ENCODE measurements at places on chromosomes 16 and 17.

GRCh38 chr17:38341035-38341721 lies 2.6 kb downstream of the GPR179 start:
- DNase-seq = peak; percentile 77

DNA sequence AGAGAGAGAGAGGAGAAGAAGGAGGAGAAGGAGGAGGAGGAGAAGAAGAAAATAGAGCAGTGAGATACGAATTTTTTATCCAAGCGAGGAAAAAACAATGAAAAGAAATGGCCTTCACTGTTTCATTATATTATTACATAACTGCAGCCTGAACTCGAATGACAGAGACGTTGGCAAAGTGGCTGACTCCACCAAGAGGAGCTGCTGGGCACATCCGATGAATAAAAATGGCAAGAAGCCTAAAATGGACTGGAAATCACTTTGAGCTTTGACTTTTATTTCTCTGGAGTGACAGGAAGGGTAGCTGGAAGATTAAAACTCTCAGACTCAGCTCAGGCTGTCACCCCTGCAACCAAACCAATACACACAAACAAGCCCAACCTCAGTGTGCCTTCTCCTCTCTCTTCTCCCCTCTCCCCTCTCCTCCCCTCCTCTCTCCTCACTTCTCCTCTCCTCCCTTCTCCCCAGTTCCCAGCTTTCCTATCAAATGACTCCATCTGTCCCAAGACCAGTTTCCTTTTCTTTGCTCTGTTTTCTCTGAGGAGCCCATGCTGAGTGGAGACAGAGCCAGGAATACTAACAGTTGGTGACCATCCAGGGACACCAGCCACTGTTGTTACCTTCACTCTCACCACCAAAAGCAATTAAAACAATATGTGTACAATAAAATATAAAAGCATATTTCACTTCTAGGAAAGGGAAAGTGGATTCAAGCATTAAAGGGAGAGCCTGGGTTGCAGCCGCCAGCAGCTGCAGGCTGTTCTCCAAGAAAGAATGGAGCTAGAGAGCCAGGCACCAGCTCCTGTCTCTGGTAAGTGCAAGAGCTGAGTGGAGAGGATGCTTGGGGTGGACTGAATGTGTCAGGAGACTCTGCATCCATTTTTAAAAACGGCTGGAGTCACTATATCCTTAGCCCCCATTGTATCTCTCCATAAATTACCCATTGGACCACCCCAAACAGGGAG lies 51.2 kb downstream of the SOX9 start:
- no peak for DNase-seq

DNA sequence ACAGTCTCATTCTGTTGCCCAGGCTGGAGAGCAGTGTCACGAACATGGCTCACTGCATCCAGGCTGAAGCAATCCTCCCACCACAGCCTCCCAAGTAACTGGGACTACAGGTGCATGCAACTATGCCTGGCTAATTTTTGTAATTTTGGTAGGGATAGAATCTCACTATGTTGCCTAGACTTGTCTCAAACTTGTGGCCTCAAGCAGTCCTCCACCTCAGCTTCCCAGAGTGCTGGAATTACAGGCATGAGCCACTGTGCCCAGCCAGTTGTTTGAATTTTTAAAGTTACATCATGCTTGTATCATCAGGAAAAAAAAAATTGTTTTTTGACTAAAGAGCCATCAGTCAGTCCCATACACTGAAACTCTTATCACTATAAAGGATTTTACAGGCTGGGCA lies 17.1 kb upstream of the VPS4A start:
- no peak for DNase-seq

GRCh38 chr17:4950746-4951204 lies at the start of gene ENO3:
Gene ENO3 (plus strand): TSS chr17:4951119. CDS start chr17:4951830, 711 bp downstream.
- DNase-seq = no peak

- no peak for DNase-seq
Observed at GRCh38 chr17:32335046-32335445, 6.9 kb downstream of the C17orf75 start.

DNA sequence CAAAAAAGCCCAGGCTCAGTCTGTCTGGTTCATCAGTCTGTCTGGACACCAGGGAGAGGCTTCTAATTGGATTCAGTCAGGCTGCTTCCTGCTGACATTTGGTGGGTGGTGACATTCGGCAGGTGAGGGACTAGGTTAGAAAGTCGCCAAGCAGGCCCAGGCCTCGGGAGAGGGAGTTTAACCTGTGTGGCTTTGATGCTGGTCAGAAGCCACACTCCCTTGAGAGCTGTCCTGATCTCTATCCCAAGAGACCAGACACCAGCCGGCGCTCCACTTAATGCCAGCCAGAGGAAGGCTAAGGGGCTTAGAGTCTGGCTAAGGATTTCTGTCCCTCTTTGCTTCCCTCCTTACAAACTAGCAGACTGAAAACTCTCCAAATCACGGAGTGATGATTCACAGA lies 135.0 kb downstream of the GSG1L start:
- DNase-seq = no peak

GRCh38 chr17:74864866-74865395 lies 5.2 kb upstream of the GRIN2C start:
- peak; percentile 30 for DNase-seq

DNA sequence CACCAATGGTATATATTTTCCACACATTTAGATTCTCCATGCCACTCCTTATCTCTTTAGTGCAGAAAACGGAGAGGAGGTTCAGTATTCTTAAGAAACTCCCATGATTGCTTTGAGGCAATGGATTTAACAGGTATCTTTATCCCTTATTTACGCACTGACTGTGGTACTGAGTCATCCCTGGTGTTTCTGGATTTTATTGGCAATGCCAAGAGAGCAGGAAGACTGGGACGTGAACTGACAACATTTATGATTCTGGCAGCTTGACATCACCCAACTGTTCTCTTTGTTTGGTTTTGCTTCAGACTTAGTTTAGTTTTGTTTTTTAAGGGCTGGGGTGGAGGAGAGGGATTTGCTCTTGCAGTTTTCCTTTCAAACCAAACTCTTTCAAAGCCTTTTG lies 131.4 kb downstream of the WWOX start:
- no peak for DNase-seq

GRCh38 chr17:78805301-78805700 lies 23.2 kb upstream of the CYTH1 start:
- no peak for DNase-seq

GRCh38 chr17:40191237-40192208 lies 14.3 kb downstream of the RAPGEFL1 start:
- DNase-seq = peak; percentile 74

GRCh38 chr16:86834451-86835035 lies 256.2 kb downstream of the FOXL1 start:
- DNase-seq = no peak

DNA sequence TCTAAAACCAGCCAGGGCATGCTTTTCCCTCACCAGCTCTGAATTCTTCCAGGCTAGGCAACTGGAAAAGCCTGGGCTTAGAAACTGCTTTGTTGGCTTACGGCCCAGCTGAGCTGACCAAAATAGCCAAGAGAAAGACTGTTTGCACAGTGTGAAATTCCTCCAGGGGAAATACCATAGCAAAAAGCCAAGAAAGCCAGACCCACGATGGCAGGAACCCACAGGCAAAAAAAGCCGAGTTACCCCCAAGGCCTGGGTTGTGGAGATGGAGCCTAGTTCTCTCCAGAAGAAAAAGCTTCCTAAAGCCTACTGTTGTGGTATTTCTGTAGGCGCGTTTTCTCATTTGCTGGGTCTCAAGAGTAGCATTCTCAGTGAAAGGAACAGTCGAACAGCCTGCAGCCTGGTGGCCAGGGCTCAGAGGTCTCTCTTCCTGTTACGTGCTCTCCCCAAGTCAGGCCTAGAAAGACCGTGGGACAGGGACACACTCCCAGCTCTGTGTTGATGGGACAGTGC lies 9.2 kb downstream of the SP2 start:
- no peak for DNase-seq

DNA sequence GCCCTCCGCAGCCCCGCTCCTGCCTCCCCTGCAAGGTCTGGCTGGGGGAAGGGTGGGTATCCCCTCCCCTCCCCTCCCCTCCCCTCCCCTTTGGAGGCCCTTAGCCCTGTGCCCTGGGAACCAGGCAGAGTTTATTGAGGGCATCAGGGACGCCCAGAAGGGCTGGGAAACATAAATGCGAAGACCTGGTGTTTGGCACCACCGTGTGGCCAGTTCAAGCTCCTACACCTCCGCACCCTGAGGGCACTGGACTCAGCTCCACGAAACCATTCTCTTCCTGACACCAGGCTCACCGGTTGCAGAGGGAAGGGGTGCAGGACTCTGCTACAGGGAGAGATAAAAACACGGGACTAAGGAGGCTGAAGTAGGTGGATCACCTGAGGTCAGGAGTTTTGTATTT lies 1.0 kb upstream of the AIPL1 start:
- DNase-seq = peak; percentile 69

GRCh38 chr17:78142119-78142861 lies 3.9 kb upstream of the C17orf99 start:
- no peak for DNase-seq

DNA sequence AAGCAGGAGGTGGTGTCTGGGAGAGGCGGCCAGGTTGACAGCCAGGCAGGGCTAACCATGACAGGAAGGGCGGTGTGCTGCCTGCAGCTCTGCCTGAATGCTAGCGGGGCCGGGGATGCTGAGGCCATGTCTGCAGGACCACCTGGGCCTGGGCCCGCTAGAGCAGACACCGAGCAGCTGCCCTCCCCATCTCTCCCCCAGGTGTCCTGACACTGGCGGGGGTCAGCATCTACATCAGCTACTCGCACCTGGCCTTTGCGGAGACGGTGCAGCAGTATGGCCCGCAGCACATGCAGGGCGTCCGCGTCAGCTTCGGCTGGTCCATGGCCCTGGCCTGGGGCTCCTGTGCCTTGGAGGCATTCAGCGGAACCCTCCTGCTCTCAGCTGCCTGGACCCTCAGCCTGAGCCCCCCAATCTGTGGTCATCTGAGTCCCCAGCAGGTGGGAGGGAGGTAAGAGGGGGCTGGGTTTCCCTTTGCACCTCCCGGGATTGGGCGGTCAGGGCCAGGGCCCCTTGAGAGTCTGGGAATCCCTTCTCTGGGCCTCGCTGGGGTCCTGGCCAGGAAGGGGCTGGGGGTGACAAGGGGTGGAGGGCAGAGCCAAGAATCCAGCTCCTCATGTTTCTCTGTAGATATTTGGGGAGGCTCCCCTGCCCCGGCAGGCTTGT lies 7.5 kb downstream of the TMEM235 start:
- DNase-seq = no peak

DNA sequence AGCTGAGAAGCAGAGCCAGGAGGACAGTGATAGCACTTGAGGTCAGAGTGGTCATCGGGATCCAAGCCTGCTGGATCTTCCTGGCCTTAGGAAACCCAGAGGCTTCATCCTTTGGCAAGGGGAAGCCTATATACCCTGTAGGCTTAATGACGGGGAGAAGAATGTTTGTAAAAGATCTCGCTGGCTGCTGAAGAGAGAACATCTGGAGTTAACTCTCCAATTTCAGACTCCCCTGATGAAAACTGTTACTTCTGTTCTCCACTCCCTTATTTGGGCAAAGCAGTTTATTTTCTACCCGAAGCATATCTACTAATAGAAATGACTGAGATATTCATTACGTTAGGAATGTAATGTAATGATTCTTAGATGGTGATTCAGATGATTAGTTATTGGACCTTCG lies 487.0 kb downstream of the CDH13 start:
- no peak for DNase-seq
